Peyer's patch (tissue), 4 donors: ENCODE measurements at places on chromosomes 5 and 9.

DNA sequence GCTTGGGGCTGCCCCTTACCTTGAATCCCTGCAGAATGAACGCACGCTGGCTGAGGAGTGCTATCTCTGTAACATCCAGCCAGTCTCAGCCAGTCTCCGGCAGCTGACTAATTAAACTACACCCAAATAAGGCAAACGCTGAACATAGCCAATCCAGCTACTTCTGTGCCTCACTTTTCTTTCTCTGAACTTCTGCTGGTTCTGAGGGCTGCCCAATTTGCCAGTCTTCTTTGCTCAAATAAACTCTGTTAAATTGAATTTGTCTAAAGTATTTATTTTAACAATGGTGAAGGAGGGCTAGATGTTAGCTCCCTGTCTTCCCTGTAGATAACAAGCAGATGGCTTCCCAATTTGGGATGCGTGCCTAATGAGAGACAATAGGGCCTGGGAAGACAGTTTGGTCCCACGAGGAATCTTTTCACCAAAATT, 154.0 kb upstream of the NFIL3 start:
- no peak for DNase-seq

GRCh38 chr9:29830821-29831220, 2257.5 kb upstream of the C9orf72 start:
- DNase-seq = no peak

- peak; percentile 73 for DNase-seq
Observed at GRCh38 chr5:36507332-36507952, 99.0 kb upstream of the SLC1A3 start.

GRCh38 chr9:71975833-71976232, 64.4 kb downstream of the C9orf85 start:
- DNase-seq = no peak
